ENCODE measurements at places on chromosomes 16 and 17.
A peak's percentile ranks its signal among the peaks of the same experiment; 100 is the strongest.

DNA sequence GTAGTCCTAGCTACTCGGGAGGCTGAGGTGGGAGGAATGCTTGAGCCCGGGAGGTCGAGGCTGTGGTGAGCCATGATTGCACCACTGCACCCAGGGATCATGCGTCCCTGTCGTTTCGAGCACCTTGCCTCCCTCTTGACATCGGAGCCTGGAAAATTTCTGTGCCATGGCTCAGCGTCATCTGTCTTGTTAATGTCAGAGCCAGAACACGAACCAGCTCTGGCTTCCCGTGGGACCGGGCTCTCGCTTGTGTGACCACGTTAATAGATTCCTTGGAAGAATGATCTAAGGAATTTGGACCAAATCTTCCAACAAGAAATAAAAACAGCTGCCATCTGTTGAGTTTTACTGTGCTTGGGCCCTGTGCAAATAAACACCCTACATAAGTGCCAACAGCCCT is 117.7 kb downstream of the ABCC1 start:
- DNase-seq = no peak

- DNase-seq = no peak
Measured at GRCh38 chr17:33832262-33832661, 422.8 kb upstream of the CCL2 start.

DNA sequence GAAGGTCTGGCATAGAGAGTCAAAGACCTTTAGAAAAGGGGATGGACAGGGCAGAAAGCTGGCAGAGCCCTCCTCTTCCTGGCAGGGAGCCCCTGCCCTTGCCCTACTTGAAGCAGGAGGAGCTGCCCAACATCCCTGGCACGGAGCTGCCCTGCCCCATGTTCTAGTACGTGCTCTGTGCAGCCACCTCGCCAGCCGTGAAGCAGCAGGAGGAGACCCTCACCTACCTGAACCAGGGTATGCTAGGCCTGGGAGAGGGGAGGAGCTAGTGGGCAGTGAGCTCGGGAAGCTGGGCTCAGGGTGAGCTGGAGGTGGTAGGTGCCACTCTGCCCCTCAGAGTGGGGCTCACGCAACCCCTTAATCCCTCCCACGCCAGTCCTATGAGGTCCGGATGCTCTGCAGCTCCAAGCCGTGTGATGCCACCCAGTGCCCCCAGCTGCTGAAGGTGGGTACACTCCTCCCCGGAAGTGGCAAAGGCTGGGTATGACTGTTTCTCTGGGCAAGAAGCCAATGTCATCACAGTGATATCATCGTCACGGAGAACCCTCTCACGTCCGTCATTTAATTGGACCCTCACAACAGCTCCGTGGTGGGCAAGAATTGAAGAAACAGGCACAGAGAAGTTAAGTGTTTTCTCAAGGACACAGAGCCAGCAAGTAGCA is 12.7 kb upstream of the STAC2 start:
- no peak for DNase-seq

- DNase-seq = no peak
Measured at GRCh38 chr17:6376931-6377361, 58.0 kb downstream of the AIPL1 start.

GRCh38 chr17:74632617-74633016 is 9.1 kb upstream of the CD300E start:
- no peak for DNase-seq

DNA sequence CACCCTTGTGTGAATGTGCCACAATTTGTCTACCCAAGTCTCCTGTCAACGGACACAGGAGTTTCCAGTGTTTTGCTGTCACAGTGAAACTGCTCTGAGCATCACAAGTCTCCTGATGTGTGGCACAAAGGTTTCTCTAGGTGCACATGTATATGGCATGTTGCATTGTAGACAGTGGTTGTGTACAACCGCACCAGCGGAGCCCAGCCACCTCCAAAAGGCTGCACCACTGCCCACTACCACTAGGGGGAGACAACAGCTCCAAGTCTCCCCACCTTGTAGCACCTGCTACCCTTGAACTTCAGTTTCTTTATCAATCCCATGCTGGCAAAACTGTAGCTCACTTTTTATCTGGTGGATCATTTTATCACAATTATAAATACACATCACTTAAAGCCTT is 95.5 kb upstream of the ZNF469 start:
- no peak for DNase-seq

DNA sequence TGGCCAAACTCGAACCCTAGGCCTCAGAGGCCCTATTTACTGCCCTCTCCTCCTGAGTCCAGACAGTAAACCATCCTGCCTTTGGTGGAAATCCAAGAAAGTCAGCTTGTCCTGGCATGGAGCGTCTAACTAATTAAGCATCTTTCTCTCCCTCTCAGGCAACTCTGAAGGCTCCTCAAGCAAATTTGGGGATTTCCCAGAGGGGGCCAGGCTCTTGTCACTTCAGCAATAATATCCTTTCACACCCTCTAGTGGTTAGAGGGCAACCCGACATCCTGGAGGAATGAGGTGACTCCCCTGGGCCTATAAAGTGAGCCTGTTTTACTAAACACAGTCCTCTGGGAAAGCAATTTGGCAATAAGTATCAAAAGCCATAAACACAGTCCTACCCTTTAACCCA is 60.4 kb downstream of the NOG start:
- peak; percentile 11 for DNase-seq

- no peak for DNase-seq
Measured at GRCh38 chr17:81444610-81445339, 49.5 kb downstream of the BAHCC1 start.

GRCh38 chr17:9536061-9536460 is 39.6 kb downstream of the STX8 start:
- DNase-seq = no peak

- no peak for DNase-seq
Measured at GRCh38 chr16:83762141-83762991, 45.4 kb upstream of the HSBP1 start.

DNA sequence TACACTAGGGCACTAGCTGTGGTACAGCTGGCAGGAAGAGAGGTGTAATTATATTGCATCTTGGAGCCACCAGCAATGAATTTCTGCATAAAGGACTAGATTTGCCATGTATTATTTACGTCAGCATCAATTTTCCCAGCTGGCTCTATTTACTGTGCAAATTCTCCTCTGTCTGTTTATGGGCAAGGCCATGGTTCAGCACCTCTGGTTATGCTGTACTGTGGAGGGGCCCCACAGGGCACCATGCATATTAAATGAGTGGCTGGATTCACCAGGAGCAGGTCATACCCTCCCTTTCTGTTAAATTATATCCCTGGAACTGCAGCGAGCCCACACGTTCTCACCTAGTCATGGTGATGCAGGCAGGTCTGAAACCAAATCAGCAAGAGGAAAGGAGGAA is 19.8 kb downstream of the RAD51D start:
- DNase-seq = no peak

DNA sequence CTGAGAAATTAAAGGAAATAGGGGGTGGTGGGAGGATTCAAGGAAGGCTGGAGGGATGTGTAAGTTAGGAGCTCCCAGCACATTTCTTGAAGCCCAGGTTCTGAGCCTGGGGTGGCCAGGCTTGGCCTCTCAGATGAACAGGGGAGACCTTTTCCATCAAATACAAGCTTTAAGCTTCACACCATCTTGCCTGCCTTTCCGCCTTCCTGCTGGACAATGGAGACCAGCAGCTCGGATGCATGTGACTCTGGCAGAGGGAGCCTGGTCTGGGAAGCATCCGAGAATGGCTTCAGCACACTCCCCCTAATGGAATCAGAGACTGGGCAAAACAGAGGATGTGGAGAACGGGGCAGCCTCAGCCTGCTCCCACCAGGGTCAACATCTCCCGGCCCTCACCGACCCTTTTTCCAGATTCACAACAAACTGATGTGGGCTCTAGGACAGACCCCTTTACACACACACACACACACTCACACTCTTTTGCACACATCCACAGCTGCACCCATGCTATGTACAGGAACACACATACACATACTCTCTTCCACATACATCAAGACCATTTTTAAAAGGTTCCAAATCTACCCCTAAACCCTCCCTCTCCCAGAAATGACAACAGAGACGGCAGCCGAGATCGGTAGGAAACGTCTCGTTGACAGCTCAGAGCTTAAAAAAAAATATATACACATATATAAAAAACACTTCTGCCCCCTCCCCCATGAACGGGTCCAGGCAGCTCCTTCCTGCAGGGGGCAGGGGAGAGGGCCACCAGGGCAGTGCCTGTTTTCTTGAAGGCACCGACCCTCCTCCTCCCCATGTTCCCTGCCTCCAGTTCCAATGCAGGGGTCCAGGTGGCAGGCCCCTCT is 6.5 kb upstream of the ATXN7L3 start:
- no peak for DNase-seq

- no peak for DNase-seq
Measured at GRCh38 chr16:53546988-53547391, 44.0 kb upstream of the AKTIP start.

- peak; percentile 0 for DNase-seq
Measured at GRCh38 chr16:13835387-13835786, 84.6 kb upstream of the ERCC4 start.
